A673 (cell line): ENCODE measurements at places on chromosomes 11 and 22. TPM values are rescaled to one million over a fixed set of nuclear protein-coding genes. Genes with fewer than 3 reads are reported as not detected.

GAL gene
- total RNA-seq = 3.4 and 4.4 TPM in 2 replicates

- no peaks in the 10 kb centered on the region for H3K27me3 ChIP-seq
- no peaks in the 10 kb centered on the region for H3K36me3 ChIP-seq
- H3K4me3 ChIP-seq = no peak overlapping the region
- peak; percentile 18 for DNase-seq
- H3K4me1 ChIP-seq = no peaks in the 10 kb centered on the region
Measured at GRCh38 chr11:105937331-105937730, 84.7 kb downstream of the MSANTD4 start.

GRCh38 chr11:63510360-63511047 lies 4.6 kb downstream of the LGALS12 start:
- no peaks in the 10 kb centered on the region for H3K36me3 ChIP-seq
- no peaks in the 10 kb centered on the region for H3K4me1 ChIP-seq
- H3K4me3 ChIP-seq = no peak overlapping the region
- DNase-seq = no peak
- H3K27me3 ChIP-seq = no peaks in the 10 kb centered on the region

DNA sequence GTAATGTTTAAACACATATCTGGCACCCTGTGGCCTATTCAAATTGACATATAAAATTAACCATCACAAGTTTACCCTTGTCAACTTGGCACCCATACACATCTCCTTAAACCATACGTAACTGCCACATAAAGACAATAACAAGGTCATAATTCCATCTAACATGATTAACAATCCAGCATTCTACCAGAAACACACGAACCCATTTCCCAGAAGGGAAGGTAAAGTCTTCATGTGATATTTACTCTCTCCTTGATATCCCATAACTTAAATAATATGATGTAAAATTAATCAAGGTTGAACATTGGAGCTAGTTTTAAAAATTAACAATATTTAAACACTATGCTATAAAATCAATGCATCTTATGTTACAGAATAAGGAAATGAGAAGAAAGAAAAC lies 55.2 kb upstream of the CEP295 start:
- H3K4me1 ChIP-seq = no peaks in the 10 kb centered on the region
- no peaks in the 10 kb centered on the region for H3K27me3 ChIP-seq
- no peak for DNase-seq
- no peaks in the 10 kb centered on the region for H3K36me3 ChIP-seq
- no peak overlapping the region for H3K27ac ChIP-seq
- no peak overlapping the region for H3K4me3 ChIP-seq

PGA4 gene
- not detected in 2 replicates for total RNA-seq

- no peaks in the 10 kb centered on the region for H3K27me3 ChIP-seq
- no peak overlapping the region for H3K4me3 ChIP-seq
- no peaks in the 10 kb centered on the region for H3K36me3 ChIP-seq
- DNase-seq = peak; percentile 70
- no peaks in the 10 kb centered on the region for H3K4me1 ChIP-seq
- no peak overlapping the region for H3K27ac ChIP-seq
Measured at GRCh38 chr11:69958308-69958707, 119.8 kb upstream of the ANO1 start.
